ENCODE measurements at places on chromosomes 3 and 15.
A peak's percentile ranks its signal among the peaks of the same experiment; 100 is the strongest.

GRCh38 chr3:119261055-119261454, 20.4 kb upstream of the B4GALT4 start:
- no peak for DNase-seq

- no peak for DNase-seq
Measured at GRCh38 chr15:48868023-48868422, 9.9 kb upstream of the EID1 start.

- no peak for DNase-seq
Measured at GRCh38 chr15:47410247-47410646, 307.1 kb upstream of the SEMA6D start.

- no peak for DNase-seq
Measured at GRCh38 chr15:31317421-31318327, 9.0 kb upstream of the KLF13 start.

DNA sequence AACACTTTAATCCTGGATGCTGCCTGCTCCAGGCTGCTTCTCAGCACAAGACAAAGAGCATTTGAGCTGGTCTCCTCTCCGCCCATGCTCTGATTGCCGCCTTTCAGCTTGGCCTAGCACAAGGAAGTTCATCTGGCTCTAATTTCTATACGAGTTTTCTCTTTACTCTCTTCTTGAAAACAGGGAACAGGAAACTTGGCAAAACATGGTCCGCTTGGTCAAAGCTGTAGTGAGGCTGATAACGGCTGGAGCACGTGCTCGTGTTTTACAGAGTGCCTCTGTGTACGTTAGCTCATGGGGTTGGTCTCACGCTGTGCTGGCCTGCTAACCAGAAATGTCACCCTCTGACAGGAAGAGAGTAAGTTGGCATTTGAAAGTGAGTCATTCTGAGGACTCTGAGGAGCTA, 19.2 kb downstream of the RARRES1 start:
- DNase-seq = no peak

DNA sequence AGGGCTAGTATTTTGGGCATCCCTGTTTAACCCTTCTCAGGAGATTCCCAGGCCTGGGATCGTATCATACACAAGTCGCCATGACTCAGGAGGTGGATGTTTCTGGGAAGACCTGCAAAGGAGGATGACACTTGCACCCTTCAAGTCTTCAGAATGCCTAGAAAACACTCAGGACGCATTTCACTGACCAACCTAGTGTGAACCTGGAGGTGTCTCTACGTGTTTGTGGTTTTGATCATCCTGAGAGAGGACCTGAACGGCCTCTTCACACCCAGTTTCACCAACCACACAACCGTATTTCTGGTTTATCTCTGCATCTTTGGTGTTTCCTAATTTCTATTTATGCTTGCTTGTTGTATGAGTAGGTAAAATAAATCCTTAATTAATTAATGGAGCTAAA, 2.8 kb upstream of the CLDND1 start:
- DNase-seq = no peak

- DNase-seq = peak; percentile 60
Measured at GRCh38 chr3:64399205-64399800, 174.0 kb upstream of the PRICKLE2 start.

GRCh38 chr3:105614288-105615030, 247.8 kb downstream of the ALCAM start:
- DNase-seq = no peak

- no peak for DNase-seq
Measured at GRCh38 chr3:87796137-87796842, 262.5 kb downstream of the CGGBP1 start.

DNA sequence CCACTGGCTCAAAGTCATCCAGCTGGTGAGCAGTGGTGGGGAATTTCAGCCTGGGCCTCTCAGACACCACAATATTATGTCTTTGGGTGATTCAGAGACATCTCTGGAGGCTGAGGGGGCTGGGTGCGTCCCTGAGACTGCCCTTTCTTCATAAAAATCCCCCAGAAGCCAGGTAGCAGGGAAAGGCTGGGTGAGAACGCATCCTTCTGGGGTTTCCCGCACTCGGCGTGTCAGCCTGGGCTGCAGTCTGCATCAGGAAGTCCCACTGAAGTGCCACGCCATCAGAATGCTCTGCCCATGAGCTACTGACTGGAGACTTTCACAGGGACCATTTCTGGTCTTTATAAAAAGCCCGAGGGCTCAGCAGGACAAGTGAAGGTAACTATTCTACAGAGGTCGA, 148.8 kb upstream of the SLC6A11 start:
- DNase-seq = no peak

DNA sequence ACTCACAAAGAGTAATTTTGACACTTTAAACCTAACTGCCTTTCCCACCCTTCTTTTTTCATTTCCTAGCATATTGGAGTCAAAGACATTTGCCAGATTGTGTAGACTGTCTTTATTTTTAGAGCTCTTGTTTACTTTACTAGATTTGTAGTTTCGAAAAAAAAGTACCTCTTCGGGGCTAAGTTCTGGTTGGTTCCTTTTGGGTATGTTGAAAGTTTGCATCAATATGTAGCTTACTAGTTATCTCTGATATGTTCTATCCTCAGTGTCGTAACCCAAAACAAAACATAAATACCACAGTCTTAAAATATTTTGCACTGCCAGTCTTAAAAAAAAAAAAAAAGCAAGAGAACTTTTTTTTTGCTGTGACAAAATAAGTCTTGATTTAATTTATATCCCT, 52.2 kb downstream of the REC114 start:
- DNase-seq = no peak

GRCh38 chr15:101494251-101494796, 4.8 kb upstream of the PCSK6 start:
- DNase-seq = no peak

- no peak for DNase-seq
Measured at GRCh38 chr15:69125236-69125635, 35.2 kb upstream of the GLCE start.

DNA sequence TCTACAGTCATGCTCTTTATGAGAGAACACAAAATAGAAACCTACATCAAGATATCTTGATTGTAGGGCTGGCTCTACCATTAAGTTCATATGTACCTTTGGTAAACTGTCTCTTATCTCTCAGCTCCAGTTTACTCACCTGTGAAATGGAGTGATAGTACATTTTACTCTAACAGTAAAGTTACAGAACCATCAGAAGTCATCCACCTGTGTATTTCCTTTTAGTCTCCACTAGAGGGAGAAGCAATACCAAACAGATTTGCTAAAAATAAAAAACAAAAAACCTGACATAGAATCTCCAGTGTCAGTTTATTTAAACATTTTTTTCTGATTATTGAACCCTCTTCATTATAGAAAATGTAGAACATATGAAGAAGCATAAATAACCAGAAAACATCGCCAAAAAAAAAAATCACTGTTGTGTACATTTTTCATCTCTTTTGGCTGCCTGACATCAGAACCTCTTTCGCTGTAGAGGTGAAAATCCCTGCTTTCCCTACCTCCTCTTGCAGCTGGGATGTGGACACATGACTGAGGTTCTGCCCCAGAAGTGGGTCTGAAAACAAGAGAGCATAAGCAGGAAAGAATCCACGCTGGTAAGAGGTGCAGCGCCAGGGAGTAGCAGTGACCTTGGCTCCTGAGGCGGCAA, 48.7 kb upstream of the WDR72 start:
- DNase-seq = peak; percentile 11

DNA sequence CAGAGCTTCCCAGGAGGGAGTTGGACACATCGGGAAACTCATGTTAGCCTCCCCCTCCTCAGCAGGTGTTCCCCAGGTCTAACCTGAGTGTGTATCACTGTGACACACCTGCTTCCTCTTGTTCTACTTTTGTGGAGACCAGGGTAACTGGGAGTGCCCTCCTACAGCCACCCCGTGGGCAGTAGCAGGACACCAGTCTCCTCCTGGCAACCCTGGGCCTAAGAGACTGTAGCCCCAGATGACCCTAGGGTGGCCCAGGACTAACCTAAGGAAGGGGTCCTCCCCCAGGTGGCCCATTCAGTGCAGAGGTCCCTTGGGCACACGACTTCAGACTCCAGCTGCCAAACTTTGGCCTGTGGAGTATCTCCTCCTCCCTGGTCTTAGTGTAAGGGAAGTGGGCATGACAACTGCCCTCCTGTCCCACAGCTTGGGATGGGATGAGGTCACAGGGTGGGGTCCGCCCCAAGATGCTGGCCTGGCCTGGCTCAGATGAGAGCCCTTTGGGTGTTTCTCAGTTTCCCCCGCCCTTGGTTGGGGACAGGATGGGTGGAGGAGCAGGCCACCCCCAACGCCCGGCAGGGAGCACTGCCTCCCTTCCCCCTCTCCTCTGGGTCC, 4.8 kb downstream of the CSK start:
- DNase-seq = no peak

DNA sequence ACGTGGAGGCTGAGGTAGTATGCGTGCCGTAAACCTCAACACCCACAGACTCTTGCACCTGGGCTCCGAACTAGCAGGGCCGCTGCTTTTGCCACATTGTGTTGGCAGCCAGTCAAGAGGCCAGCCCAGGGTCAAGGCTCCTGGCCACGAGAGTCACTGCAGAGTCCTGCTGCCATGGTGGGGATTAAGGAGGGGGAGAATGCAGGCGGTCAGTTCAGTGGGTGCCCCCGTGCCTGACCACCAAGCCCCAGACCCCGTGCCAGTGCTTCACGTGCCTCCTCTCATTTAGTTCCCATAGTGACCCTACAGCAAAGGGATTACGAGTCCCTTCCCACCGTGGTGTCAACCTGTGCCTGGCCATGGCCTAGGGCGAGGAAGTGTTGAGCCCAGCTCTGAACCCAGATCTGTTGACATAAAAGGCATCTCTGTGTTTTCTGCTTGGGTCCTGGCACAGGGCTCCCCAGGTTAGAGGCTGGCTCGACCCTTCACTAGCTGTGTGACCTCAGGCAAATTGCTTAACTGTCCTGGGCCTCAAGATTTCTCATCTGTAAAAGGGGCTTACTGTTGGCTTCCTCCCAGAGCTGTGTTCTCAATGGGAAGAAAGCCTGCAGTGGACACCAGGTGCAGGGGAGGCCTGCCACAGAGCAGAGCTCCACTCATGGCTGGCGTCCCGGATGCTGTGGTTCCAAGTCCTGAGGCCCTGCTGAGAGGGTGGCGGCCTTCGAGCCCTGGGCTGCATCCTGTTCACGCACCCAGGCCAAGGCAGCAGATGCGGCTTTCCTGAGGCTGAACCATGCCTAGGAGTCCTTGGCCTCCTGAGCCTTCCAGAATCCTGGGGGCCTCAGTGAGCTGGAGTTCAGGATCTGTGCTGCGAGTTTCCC, 32.8 kb downstream of the FBLN2 start:
- DNase-seq = no peak

DNA sequence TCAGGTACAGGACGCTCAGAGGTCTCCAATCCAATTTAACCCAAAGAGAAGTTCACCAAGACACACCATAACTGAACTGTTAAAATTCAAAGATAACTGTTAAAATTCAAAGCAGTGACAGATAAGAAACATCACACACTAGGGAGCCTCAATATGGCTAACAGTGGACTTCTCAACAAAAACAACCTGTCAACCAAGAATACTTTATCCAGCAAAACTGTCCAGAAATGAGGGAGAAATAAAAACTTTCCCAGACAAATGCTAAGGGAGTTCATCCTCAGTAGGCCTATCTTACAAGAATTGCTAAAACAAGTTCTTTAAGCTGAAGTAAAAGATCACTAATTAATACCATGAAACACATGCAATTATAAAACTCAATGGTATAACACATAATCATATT, 36.3 kb upstream of the MYLK start:
- DNase-seq = no peak

DNA sequence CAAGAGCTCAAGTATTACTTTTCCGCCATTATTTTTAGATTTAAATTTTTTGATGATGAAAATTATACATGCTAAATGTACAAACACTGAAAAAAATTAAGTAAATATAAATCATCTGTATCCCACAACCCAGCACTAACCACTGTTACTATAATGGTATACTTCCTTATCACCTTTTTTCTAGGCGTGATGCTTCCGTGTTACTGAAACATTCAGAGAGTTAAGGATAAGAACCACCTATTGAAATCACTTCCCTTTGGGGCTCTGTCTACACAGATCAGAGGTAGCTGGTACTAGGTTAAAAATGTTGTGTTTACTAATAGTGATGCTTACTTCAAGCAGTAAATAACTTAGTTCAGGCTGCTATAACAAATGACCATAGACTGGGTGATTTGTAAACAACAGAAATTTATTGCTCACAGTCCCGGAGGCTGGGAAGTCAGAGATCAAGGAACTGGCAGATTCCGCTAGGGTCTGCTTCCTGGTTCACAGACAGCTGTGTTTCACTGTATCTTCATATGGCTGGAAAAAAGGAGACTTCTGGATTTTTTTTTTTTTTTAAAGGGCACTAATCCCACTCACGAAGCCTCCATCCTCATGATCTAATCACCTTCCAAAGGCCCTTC, 6.4 kb downstream of the SNX4 start:
- DNase-seq = no peak

GRCh38 chr3:2154621-2155020, 56.0 kb downstream of the CNTN4 start:
- DNase-seq = peak; percentile 51

- no peak for DNase-seq
Measured at GRCh38 chr3:129918461-129918860, 24.9 kb upstream of the TMCC1 start.

Measured in kidney capillary endothelial cell (primary cell).